ENCODE measurements at places on chromosomes 2 and 18.

DNA sequence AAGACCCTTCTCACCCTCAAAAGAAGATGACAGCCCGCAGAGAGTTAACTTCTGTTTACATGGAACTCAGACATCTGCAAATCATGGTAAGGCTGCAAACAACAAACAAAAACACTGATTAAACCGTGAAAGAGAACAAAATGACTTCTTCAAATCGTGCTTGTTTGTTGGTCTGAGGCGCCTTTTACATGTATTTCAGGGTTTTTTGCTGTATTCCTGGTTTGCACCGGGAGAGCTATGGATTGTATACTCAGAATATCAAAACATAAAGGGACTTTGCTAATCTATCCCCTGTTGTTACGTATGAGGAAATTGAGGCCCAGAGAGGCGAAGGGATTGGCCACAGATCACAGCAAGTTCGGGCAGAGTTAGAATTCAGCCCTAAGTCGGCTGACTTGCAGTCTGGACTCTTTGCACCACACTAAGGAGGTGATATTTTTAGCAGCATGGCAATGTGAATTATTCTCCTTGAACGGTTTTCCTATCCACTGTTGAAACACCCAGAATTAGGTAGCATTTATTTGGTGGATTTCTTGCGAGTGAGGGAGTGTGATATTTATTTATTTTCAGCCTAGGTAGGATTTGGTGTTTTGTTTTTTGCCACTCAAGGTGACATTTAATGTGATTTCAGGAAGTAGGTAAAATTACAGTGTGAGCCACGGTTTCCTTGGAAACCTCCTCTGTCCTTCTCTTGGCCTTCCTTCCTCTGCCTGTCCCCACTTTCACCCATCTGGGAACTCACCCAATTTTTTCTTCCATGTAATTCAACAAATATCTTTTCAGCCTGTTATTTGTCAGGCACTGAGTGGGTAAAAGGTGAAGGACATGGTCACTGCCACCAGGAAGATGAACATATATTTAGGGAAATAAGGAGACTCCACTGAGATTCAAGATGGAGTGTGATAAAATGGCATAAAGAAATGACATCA is 980 bp upstream of the PDE6D start:
- no peak for DNase-seq

- no peak for DNase-seq
Measured at GRCh38 chr2:105254531-105255210, 13.1 kb downstream of the GPR45 start.

DNA sequence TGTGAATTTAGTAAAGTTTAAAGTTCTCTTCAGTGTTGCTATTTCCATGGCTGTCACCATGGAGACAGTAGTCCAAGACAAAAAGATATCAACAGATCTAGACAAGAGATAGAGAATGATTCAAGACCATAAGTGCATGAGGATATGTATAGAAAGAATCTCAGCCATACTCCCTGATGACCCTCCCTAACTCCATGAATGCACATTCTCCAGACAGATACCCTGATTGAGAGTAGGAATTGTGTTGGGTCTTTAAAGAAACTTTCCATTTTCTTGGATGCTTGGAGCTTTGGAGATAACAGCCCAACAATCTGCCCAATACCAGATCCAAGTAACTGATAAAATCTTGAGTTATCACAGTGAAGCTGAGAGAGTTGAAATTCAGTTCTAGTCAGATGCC is 1601.2 kb upstream of the CELF4 start:
- no peak for DNase-seq

DNA sequence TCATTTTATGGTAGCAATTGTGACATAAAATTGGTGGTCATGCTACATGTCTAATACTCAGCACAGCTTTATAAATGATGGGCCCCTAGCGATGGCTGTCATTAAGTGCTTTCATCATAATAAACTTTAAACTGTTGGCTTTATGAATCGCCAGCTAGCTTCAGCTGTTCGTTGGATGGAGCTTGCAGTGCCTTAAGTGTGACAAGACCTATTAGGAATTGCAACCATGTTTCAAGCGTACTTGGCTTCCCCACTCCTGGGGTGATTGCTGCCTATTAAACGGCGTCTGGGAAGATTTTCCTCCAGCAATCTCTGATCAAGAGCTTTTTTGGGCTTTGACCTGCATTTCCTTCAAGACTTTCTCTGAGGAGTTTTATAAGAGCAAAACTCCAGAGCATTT is 164.5 kb upstream of the SIX3 start:
- no peak for DNase-seq

Measured in activated B cell treated with CpG ODN at 0.5 μM for 24 hours (primary cell).